ENCODE measurements at places on chromosomes 7 and 10.

DNA sequence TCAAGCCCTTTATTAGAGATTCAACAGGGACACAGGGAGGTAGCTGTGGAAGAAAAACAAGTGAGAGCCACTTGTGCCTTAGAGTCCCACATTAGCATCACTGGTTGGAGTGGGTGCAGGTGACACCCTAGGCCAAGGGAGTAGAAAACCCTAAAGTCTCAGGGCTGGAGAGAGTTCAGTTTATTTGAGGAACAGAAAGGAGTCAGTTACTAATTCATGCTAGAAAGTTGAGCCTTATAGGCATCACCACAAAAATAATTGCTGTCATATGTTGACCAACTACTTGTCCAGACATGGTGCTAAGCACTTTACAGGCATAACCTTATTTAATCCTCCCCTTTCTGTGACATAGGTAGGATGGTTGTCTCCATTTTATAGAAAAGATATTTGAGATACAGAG, 20.9 kb upstream of the ACSL5 start:
- no peak for DNase-seq

DNA sequence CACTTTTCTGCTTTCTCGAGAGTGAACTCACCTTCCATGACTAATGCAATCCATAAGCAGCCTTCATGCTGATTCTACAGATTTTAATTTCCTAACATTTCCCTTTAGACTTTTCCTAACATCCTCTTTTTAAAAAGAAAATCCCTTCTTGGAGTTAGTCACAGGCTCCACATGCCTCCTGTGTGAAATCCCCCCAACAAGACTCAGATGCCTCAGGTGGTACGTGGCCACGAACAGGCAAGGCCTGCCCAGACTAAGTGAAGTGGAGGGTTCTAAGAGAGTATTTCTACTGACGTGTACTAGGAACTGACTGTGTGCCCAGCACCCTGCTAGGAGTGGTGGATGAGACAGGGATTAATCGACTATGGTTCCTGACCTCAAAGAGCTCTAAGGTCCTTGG, 125.9 kb upstream of the HPS1 start:
- DNase-seq: no peak

GRCh38 chr10:99430116-99430450, 341 bp downstream of the GOT1 start:
- DNase-seq: no peak

GRCh38 chr10:71582506-71583475, 136.8 kb downstream of the C10orf105 start:
- no peak for DNase-seq

- DNase-seq: no peak
These were observed 438.9 kb downstream of the DNAJB6 start for GRCh38 chr7:157775560-157776332.

DNA sequence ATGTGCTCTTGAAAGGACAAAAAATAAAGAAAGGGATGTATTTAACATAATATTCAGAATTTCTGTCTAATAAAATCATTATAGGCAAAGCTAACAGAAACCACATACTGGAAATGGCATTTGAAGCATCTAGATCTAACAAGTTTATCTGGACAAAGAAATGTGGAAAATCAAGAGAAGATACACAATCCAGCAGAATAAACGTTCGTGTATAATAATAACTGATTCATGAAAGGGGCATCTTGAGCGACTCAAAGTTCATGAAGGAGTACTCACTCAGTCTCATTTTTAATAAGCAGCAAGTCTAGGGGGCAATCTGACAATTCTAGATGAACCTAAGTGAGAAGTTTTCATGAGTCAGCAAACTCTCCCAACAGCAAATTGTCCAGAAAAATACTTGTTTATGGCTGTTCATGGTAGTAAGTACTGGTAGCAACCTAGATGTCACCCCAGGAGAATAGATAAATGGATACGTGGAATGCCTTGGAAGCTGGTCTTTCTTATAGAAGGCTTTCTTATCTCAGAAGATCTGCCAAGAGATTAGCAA, 541.8 kb downstream of the INHBA start:
- no peak for DNase-seq

DNA sequence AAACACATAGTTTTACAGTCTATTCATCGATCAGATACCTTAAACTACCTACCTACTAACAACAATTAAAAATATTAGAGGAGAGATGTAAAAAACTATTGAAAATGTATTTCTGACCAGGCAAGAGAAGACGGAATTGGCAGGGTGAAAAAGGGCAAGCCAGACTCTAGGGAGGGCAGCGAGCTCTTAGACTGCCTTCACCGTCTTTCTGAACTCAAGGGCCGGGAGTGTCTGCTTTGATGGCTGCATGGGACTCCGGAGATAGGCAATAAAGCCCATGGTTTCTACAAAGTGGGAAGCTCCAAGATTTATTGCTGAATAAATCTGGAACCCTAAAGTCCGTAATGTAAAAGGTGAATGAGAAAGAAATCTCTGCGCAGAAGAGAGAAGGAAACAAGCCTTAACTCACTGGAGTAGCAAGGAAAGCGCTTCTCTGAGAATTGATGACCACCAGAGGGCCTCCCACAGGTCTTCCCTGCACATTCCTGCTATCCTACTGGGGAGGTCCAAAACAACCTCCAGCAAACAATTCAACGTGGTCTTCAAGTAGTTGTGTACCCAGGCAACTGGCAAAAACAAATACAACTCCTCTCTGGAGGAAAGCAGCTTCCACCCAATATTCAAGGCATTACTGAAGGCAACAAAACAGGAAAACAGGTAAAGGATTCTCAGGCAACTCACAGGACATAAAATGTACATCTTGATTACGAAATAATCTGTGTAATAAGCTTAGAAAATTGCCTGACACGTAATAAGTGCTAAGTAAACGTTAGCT, 181.3 kb downstream of the SDK1 start:
- DNase-seq: peak; percentile 7

GRCh38 chr7:100171840-100172239, 3.4 kb upstream of the GAL3ST4 start:
- DNase-seq: no peak

DNA sequence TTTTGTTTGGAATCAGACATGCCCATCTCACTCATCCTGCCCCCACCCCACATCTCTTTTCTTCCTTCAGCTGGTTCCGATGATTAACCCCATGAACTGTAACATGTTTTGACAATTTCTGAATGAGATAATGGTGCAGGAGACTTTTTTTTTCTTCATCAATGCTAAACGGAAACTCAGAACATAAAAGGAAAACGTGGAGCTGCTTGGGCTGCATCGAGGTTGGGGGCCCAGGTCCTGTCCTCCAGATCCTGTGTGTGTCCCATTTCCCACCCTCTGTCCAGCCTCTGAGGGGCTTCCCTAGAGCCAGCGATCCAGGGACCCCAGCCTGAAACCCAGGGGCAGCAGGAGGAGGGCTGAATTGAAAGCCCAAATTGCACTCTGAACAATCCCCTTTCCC, 263.8 kb upstream of the GRB10 start:
- no peak for DNase-seq

GRCh38 chr10:79418274-79418673, 27.1 kb downstream of the ZCCHC24 start:
- no peak for DNase-seq

DNA sequence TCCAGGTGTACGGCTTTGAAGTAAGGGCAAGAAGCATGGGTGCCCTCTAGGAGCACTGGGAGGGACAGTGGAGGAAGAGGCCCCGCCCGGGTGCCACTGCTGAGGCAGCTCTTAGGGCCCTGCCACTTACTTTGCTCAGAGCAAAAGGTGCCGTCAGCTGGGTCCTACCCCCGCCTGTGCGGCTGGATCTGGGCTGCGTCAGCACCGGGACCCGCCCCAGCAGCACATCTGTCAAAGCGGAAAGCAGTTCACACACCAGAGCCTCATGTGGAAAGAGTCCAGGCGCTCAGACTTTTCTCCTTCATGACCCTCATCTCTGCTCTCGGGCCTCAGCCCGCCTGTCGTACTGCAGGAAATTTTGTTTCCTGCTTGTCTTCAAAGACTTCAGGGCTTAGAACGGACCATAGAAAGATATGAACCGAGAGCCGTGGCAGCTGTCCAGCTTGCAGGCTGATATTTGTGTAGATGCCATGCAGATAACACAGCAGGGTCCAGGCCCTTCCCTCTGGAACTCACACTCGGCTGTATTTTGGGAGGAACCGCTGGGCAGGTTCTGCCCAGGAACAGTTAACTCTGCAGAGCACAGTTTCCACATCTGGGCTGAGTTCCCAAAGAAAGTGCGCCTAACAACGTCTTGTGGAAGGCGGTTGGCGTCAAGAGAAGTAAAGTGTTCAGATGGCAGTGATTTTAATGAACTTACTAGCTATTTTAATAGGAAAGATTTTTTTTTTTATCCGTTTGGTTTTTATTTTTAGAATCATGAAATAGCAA, 44.3 kb upstream of the PRKAR1B start:
- peak; percentile 18 for DNase-seq

GRCh38 chr7:30396389-30396788, 82.2 kb downstream of the NOD1 start:
- peak; percentile 25 for DNase-seq

- no peak for DNase-seq
These were observed 50.6 kb upstream of the CELF2 start for GRCh38 chr10:10967029-10967428.

GRCh38 chr7:50352282-50352681, 47.8 kb downstream of the IKZF1 start:
- DNase-seq: no peak

GRCh38 chr10:42962110-42962901, 114.6 kb upstream of the RET start:
- DNase-seq: no peak
